GM06990 (cell line): ENCODE measurements at places on chromosomes 7 and 10.

GRCh38 chr10:71939861-71940474 lies 24.2 kb upstream of the CHST3 start:
- no peak for DNase-seq

- no peak for DNase-seq
These were observed 1.9 kb upstream of the GAL3ST4 start for GRCh38 chr7:100170101-100170897.

DNA sequence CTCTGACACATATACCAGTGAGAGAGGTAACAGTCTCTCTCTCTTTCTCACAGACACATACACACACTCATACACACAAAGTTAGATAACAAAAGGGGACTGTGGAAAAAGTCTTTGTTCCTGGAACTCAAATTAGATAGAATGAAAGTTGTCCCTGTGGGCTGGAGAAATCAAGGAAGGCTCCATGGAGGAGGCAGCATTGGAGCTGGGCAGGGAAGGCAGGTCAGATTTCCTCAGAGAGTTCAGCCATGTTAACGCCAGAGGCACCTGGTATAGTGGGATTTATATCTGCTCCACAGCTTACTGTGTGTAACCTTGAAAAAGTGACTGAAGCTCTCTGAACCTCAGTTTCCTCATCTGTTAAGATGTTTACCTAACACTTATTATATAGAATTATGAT lies 38.7 kb downstream of the LDB3 start:
- DNase-seq: no peak

- no peak for DNase-seq
These were observed 289.8 kb upstream of the HABP2 start for GRCh38 chr10:113263056-113263455.

- DNase-seq: no peak
These were observed 928.7 kb downstream of the IPMK start for GRCh38 chr10:57338823-57339558.

DNA sequence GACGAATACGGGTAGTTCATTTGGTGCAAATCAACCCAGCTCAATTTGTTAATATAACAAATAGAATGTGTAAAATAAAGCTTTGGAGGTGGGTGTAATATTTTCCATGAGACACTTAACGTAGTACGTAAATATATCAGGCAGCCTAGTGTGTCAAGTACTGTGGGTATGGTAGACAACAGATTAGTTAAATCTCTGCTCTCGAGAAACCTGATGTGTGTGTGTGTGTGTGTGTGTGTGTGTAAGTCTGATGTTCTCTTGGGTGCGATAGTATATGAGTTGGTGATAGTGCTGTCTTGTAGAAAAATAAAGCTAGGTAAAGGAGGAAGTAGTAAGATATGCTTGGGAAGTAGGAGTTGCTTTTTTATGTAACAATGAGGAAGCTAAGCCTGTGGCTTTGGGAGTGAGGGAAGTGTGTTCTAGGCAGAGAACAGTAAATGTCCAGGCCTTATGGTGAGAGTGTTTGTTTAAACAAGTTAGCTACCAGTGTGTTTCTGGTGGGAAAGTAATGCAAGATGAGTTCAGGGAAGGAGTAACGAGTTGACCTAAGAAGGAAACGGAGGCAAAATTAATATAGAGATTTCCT lies 26.1 kb downstream of the WAC start:
- no peak for DNase-seq

DNA sequence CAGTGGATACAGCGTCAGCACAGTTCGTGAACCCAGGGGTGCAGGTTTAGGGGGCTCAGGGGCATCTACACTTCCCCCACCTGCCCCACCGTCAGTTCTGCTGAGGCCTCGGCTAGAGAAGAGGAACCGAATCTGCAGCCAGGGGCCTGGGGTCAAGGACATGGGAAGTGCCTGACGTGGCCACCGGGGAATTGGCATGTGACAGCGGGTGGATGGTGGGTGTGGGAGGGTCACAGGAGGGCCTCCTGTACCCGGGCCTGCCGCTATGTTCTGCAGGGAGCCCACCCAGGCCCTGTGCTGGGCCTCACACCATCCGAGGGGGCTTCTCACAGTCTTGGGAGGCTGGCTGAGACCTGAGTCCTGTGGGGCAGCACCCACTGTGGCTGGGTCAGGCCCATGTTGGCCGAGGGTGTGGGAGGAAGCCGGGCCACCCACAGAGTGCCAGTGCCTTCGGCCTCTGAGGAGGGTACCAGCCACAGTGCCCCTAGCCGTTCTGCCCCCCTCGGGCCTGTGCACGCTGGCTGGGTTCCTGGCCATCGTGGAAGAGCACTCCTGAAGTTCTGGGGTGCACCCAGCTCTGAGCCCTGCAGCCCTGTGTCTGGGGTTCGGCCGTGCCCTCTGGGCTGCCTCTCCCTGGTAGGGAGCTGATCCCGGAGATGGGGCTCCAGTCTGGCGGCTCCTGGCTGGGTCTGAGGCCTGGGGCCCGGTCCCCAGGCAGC lies 5.9 kb downstream of the TTYH3 start:
- no peak for DNase-seq

DNA sequence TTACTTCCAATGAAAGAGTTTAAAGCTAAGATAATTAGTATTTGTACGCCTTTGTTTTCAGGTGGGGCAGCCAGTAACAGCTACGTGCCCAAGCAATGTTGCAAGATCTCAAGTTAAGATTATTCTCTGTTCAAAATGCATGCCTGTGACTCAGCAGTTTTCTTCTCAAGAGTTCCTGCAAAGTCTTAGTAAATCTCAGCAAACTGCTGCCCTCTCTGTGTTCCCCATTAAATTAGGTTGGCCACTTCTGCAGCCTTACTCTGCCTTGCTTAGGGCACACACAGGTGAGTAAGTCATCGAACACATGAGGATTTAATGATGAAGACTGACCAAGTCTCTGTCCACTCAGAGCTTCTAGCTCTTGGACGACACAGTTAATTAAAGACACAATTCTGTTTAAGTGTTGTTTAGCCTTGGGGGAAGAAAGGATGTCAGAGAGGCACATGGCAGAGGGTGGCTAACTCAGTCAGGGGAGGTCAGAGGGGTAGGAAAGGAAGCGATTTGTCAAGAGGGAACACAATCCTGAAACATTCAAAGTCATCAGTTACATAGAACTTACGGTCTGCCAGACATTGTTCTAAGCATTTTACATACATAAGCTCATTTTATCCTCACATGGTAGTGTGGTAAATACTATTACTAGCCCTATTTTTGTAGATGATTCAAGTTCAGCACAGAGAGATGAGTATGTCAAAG lies 20.2 kb upstream of the SLC35G1 start:
- no peak for DNase-seq

DNA sequence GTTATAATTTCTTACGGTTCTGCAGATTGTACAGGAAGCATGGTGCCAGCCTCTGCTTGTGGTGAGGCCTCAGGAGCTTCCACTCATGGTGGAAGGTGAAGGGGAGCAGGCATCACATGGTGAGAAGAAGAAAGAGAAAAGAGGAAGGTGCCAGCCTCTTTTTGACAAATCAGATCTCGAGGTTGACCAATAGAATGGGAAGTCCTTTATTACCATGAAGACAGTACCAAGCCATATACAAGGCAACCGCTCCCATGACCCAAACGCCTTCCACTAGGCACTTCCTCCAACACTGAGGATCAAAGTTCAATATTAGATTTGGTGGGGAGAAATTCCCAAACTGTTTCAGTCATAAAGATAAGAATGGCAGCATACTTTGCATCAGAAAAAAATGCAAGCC lies 502.8 kb downstream of the GLRX3 start:
- no peak for DNase-seq

DNA sequence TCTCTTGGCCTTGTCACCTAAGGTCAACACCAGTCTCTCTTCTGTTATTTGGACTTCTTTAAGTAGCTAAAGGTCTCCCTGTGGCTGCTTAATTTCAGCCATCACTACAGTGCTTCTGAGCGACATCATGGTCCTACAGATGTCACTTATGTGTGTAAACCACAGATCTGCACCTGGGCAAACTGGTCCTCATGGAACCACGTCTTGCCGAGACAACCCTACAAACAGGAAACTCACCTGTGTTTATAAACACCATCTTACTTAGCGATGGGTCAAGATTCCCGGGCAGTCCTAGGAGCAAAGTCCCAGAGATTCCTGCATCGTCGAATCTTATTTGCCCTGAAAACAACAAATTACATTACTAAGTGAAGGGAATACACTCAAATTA lies 27.8 kb downstream of the KLF6 start:
- DNase-seq: no peak

GRCh38 chr10:96685306-96685705 lies 35.0 kb downstream of the PIK3AP1 start:
- no peak for DNase-seq

GRCh38 chr10:96431211-96431970 lies 72.6 kb upstream of the OPALIN start:
- DNase-seq: no peak

DNA sequence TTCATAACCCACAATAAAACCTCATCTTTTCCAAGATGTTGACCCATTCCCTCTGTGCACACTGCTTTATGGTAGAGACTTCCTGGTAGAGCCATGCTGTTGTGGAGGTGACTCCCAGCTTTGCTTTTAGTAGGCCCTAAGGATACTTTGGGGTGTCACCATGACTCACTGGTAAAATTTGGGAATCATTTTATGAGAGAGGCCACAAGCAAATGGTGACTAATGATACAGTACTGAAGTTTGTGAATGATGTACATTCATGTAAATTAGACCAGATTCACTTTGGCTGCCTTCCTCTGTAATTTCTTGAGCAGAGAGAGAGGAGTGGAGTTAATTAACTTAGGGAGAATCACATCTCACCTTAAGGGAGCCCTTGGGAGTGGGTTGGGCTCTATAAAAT lies 686.5 kb downstream of the LRMDA start:
- DNase-seq: no peak

- DNase-seq: no peak
These were observed 83.3 kb downstream of the JCAD start for GRCh38 chr10:29976134-29976533.
